ENCODE measurements at places on chromosomes 7 and 10. TPM values are rescaled to one million over a fixed set of nuclear protein-coding genes. Genes with fewer than 3 reads are reported as not detected.

CDNF gene
- total RNA-seq, result not detected

GUSB gene
- 41.6 TPM for total RNA-seq

VSTM2A gene
- 0.14 TPM for total RNA-seq

CALHM1 gene
- not detected for total RNA-seq
